Activated T-helper 2 cell treated with anti-CD3 and anti-CD28 coated beads, Interferon-gamma antibody, Interleukin-2, Interleukin-4, amounts not matched to agents 10 μg/mL and 5 μg/mL and 100 μg/mL, durations not matched to agents 14 hours and 24 hours and 36 hours (primary cell): ENCODE measurements at places on chromosomes 2 and 18.

- no peak for DNase-seq
Measured at GRCh38 chr2:239152916-239153305, 247.9 kb downstream of the HDAC4 start.

GRCh38 chr18:23938043-23938756, 76.4 kb upstream of the TTC39C start:
- DNase-seq, result no peak

GRCh38 chr18:13051950-13052349, 60.8 kb downstream of the CEP192 start:
- no peak for DNase-seq

GRCh38 chr18:11324956-11325882, 175.8 kb upstream of the PIEZO2 start:
- no peak for DNase-seq

GRCh38 chr2:67437114-67437513, 40.0 kb downstream of the ETAA1 start:
- no peak for DNase-seq

DNA sequence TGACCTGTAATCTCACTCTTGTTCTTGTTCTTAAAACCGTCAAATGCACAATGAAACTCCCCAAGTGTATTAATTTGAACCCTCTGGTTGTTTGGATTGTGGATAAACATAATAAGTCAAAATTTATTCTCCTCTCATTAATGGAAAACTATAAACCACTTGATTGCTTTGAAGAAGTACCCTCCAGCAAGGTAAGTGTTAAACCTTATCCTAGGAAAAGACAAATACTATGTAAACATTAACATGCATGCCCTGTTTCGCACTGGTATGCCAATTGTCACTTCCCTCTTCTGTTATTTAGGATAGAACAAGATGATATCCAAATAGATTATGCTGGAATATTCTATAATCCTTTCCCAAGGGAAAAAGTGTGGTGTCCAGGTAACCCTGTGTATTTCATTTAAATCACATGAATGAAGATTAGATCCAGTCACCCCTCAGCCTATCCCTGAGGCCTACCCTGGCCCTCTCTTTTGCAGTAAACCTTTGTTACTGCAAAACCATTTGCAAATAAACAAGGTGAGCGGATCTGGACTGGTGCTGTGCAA, 1.3 kb downstream of the ADI1 start:
- no peak for DNase-seq

- no peak for DNase-seq
Measured at GRCh38 chr18:59707306-59707705, 10.1 kb upstream of the CCBE1 start.

- DNase-seq, result no peak
Measured at GRCh38 chr18:30971338-30971956, 71.1 kb downstream of the DSC3 start.

DNA sequence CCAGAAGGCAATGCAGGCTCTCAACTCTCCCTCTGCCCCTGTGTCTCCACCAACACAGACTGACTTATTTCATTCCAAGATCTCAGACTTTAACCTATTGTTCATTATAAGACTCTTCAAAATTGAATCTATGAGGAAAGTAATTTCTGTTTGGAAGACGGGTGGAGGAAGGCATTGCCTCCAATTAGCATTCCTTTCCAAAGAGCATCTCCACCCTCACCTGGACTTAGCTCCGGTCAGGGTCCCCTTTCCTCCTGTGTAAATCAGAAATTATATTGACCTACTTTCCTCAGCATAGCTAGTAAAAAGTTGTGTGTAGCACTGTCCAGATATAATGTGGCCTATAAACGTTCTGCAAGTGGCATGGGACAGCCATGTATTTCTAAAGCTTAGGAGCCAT, 230.4 kb upstream of the ACVR2A start:
- no peak for DNase-seq

- DNase-seq, result no peak
Measured at GRCh38 chr18:12428923-12429322, 21.2 kb downstream of the PRELID3A start.

GRCh38 chr18:39951142-39951720, 2003.8 kb upstream of the PIK3C3 start:
- DNase-seq, result no peak

- DNase-seq, result no peak
Measured at GRCh38 chr18:79944126-79944731, 7.2 kb downstream of the SLC66A2 start.
